ENCODE measurements at places on chromosomes 16 and 17.

DNA sequence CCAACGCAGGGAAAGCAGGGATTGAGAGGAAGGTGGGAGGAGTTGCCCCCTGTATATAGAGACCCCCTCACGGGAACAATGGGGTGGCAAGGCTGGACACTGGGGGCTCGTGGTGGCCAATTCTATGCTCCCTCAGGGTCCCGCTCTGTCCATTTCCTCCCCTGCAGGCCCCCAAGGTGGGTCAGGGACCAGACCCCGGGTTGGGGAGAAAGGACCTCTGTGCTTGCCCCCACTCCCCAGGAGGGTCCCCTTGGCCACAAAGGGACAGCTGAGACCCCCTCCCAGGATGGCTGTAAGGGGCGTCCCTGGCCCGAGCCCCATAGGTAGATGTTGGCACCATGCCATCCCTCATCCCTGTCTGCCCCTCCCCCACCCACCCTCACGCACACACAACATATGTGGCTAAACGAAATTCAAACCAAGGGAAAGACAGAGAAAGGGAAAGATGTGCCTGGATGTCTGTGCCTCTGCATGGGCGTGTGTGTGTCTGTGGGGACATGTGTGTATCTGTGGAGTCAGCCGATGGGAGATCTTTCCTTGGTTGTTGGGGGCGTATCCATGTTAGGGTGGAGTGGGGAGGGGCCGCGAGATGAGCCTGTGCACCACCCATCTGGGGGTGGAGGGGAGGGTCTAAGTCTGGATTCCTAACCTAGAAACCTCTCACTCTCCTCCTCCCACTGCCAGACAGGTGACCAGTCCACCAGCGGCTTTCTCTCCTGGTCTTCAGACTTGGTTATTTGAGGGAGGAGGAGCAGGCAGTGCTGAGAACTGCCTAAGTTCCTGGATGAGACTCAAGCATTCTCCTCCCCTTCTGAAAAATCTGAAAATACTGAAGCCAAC, 642 bp upstream of the NEUROD2 start:
- DNase-seq: no peak

GRCh38 chr17:66248285-66248684, 19.1 kb upstream of the APOH start:
- DNase-seq: no peak

- DNase-seq: no peak
These were observed 76.3 kb upstream of the WSB1 start for GRCh38 chr17:27217631-27218030.

- DNase-seq: no peak
These were observed 728 bp upstream of the NMT1 start for GRCh38 chr17:45060382-45060796.

GRCh38 chr16:83900571-83900970, 1.7 kb downstream of the MLYCD start:
- no peak for DNase-seq

- DNase-seq: no peak
These were observed 47.3 kb downstream of the GDE1 start for GRCh38 chr16:19474617-19475016.

- DNase-seq: no peak
These were observed 7.1 kb downstream of the SOX8 start for GRCh38 chr16:988471-989353.

GRCh38 chr16:80323187-80323807, 217.5 kb upstream of the DYNLRB2 start:
- DNase-seq: no peak

DNA sequence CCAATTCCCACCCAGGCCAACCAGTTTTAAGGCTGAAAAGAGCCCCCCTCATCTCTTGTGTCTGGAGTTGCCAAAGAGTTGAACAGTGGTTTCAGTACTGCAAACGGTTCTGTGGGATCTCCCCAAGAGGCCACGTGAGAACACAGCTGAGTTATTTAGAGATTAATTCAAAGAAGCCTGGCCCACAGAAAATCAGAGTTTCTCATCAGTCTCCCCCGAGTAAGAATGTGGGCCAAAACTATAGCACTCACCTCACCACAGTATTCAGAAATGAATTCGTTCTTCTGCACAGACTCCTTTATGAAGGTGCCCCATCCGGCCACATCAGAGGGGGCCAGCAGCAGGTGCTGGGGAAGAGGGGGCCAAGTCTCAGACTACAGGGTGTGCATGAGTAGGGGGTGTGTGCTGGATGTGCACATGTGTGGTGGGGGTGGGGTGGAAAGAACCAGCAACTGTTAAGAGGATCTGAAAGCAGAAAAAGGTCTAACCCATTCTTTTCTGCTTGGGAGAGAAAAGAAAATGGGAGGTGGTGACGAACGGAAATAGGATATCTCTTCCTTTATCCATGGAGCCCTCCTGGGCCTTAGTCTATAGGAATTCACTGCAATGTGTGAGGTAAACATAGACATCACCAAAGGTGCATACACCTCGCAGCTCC, 22.6 kb downstream of the CNTNAP1 start:
- DNase-seq: no peak

GRCh38 chr17:55673743-55674506, 48.7 kb downstream of the TMEM100 start:
- no peak for DNase-seq

- no peak for DNase-seq
These were observed 191.9 kb upstream of the MPHOSPH6 start for GRCh38 chr16:82361885-82362284.

DNA sequence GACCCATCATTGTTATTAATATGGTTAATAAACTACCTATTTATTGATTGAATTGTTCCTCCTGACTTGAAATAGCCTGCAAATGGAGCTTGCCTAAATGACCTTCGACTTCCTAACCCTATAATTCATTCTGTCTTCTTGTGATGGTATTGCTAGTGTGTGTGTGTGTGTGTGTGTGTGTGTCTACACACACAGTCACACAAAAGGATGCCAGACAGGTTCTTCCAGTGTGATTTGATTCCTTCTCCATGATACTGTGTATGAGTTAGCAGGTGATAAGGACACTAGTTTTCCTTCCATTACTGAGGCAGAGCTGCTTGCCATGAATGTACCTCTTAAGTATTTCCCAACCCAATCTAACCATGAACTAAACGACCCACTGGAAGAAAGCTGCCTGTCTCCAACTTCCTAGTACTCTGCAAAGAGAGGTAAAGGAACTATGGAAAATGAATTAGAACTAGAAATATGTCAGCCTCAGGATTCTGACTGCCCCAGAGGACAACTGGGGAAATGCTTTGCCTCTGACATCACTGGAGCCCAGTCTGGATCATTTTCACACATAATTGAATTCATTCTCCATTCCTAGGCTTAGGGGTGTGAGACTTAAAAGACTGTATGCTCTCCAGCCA, 3.5 kb upstream of the CDC6 start:
- no peak for DNase-seq

GRCh38 chr16:22356930-22357634, 17.3 kb downstream of the CDR2 start:
- no peak for DNase-seq

DNA sequence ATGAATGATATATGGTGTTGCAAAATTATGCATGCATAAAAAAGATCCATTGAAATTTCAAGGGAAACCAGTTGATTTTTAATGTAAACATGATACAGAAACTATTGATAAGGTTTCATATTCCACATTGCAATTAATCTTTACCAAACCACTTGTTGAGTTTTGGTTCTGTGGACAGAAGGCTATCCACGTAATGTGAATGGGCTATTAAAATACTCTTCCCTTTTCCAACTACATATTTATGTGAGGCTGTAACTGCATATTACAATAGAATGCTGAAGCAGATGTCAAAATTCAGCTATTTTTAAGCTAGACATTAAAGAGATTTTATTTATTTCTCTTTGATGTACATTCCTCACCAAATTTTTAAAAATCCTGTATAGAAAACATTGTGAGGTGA, 33.7 kb upstream of the VPS4A start:
- DNase-seq: no peak

DNA sequence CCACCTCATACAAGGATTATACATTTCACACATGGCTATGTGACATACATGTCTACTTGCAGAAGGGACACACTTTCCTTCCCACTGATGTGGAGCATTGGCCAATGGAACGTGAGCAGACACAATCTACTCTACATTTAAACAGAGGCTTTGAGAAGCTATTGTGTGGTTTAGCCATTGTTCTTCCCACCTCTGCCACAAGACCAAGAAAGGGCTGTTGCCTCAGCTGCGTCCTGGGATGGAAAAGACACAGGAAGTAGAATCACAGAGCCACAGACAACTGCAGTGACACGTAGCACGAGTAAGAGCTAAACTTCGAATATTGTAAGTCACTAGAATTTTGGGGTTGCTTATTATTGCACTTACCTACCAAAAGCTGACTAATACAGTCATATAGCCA, 33.3 kb downstream of the PRKCB start:
- DNase-seq: no peak
